ENCODE measurements at places on chromosomes 7 and 10.

GRCh38 chr7:27631391-27631790 is 31.3 kb downstream of the HIBADH start:
- DNase-seq, result no peak

DNA sequence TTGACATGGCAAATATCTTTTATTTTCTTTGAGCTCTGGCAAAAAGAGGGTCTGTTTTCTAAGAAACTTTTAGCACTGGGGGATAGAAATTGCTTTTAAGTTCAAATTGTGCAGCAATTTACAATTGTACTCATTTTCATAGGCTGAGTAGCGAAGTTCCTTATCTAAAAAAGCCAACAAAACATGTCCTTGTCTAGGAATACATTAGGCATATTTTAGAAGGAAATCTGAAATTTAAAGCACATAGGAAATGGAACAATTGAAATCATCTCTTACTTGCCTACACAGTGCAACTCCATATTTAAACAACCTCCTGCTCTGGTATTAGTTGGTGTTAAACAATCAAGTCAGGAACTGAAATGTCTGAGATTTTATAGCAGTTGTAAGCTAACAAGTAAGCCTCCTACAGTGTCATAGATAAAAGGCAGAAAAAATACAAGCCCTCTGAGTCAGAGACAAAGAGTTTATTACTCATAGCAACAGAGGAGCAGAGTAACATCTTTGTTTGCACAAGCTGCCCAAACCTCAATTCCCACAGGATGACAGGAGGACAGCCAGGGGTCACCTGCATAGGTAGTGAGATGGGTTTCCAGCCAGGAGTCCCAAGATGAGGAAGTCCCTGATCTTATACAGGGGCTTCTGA is 280.2 kb upstream of the HGF start:
- no peak for DNase-seq

GRCh38 chr10:121501796-121502195 is 96.4 kb downstream of the FGFR2 start:
- DNase-seq, result no peak

- DNase-seq, result no peak
These were observed 39.6 kb downstream of the YKT6 start for GRCh38 chr7:44240376-44240775.
